Vagina (tissue), 2 donors: ENCODE measurements at places on chromosomes 12 and 14.

DNA sequence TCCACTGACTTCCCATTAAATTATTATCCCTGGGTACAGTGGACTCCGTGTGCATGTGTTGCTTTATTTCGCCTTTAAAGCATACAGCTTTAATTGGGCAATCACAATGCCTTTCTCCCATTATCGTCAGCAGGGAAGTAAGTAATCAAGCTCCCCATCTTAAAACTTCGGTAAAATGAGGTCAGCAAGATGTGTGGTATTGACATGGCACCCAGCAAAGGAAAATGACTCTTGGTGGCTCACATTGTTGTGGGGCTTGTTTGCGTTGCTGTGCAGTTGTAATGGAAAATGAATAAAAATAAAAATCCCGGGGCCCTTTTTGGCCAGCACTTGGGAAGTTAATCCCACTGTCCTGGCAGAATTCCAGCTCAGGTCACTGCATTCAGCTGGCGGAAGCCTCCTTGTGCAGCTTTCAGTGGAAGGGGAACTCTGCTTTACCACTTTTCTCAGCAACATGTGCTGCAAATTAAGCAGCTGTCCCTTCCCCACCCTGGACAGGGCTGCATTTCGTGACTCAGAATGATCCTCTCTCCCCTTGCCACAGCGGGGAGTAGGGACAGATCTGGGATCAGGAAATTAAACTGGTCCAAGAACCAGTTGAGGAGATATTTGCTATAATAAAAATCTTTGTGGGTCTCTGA, 13.9 kb upstream of the ATP2A2 start:
- no peak for DNase-seq

- no peak for DNase-seq
Observed at GRCh38 chr12:10511756-10512355, 6.2 kb downstream of the EIF2S3B start.

DNA sequence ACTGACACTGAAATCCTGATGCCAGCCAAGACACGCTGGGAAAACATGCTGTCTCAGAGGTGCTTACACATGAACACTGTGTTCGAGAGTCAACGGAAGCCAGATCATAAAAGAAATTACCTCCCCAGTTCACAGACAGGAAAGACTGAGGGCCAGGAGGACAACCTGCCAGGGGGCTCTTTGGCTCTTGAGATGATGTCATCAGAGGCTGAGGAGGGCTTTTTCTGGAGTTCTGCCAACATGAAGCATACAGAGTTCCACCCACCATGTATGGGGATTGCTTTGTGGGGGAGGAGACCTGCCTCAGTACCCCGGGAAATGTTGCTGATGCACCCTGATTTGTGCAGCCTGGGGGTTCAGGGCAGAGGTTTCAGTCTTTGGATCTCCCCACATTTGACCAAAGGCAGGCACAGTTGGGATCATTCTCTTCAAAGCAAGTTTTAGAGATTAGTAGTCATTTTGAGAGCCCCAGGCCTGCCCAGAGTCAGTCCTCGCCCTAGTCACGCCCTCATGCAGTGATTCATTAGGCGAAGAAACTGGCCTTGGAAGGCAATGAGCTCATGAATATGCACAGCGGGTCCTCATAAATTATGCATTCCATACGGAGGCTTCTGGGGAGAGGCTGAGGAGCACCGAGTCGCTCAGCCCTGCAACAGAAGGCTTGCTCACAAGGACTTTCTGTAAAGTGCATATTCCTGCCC, 34.9 kb upstream of the EML1 start:
- no peak for DNase-seq

- DNase-seq = no peak
Observed at GRCh38 chr14:52660325-52660724, 35.0 kb downstream of the ERO1A start.

DNA sequence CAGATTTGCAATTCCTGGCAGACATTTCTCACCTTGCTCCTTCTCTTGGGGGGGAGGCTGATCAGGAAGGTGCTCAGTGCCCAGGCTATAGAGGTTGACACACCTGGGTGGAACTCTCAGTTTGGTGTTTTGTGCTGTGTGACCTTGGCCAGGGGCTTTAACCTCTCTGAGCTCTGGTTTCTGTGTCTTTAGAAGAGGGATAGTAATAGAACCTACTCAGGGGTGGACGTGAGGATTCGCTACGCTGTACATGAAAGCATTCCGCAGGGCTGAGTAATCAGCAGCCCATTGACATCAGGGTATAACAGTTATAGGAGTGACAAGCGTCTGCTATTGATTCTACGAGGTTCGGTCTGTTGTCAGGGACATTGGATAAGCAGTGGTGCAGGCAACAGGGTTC, 98.1 kb downstream of the PHETA1 start:
- no peak for DNase-seq

GRCh38 chr14:22607291-22607690, 9.2 kb downstream of the ABHD4 start:
- DNase-seq = no peak

DNA sequence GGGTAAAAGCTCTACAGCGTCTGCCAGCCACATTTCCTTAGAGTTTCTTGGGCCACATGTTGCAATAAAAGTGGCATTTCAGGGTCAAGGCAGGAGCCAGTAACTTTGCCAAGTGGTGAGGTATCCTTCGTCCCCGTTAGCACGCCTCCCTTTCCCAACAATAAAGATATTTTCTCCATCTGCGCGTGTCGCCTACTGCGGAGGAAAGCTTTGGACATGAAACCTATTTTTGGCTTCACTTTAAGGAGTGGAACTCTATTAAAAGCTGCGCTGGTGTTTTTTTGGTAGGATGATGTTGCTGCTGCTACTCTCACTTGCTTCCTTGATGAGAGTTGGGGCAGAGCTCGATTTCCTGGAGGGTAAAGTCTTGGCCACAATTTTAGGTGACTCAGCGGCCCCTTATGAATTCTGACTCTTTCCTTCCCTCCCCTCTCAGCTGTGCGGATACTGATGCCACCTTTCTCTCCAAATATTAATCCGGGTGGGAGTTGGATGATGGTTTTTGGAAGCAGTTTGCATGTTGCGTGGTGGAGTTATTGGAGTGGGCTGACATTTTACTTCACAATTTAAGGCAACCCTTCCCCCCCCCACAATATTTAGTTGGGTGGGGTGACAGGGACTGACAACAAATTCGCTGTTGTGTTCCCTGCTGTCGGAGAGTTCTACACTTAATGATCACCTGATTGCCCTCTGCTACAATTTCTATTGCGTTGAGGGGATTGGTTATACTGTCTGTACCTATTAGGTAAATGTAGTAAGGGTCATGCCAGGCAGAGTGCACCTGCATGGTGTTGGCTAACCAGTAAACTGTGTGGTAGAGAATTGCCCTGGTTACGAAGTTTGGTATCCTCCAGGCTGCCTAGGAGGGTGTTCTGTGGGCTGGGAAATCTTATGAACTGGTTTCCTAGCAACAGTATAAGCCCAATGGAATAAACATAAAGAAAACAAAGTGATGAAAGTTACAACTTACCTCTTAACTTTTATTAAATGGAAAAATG, 1.1 kb downstream of the CCDC91 start:
- no peak for DNase-seq

DNA sequence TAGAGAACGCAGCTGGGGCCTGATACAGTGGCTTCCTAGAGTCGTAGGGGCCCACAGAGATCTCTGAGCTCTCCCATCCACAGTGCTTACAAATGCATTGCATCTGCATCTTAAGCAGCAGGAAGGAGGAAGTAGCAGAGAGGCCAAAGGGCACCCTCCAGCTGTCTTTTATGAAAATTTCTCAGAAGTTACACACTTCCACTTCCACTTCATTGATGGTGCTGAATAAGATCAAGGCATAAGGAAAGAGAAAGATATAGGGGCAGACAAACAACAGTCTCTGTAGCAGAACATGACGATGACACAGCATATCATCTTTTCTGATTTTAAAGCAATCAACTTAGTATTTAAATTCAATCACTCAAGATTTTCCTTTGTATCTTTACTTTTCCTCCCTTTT, 51.6 kb upstream of the ABCC9 start:
- DNase-seq = no peak

DNA sequence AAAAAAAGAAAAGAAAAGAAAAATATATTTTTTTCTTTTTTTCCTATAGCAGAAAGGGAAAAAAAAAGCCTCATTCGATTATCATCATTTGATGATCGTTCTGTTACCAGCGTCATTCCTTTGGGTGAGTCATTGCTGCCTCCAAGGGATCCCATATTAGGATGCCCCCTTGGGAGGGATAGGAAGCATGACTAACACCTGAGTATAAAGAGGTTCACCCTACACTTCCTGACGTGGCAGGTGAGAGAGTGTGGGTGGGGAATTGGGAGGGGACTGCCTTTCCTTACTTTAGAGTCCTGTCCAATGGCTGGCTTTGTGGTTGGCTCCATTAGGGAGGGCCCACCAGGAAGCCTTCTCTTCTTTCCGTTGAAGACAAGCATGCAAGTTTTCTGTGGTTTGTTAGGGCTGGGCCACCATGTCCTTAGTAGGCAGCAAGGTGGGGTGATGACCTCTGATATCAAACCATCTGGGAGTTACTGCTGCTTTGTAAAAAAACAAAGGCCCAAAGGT, 56.1 kb upstream of the FUT8 start:
- DNase-seq = no peak

DNA sequence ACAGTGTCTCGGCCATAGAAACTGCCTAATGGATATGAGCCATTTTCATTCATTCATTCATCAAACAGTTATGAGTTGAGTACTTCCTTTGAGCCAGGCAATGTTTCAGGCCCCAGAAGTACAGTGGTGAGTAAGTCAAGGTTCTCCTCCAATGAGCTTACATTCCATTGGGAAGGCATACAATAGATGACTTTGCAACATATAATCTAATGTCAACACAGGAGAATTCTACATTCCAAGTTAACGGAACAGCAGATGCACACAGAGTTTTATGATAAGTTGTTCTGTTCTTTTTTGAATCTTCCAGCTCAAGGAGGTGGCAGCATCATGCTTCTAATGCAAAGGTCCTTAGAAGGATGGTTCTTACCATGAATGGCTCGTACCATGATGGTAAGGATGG, 3.2 kb upstream of the RFC5 start:
- no peak for DNase-seq

GRCh38 chr12:7884689-7885088, 12.0 kb upstream of the SLC2A14 start:
- no peak for DNase-seq

- no peak for DNase-seq
Observed at GRCh38 chr14:37559386-37559785, 35.7 kb downstream of the FOXA1 start.

DNA sequence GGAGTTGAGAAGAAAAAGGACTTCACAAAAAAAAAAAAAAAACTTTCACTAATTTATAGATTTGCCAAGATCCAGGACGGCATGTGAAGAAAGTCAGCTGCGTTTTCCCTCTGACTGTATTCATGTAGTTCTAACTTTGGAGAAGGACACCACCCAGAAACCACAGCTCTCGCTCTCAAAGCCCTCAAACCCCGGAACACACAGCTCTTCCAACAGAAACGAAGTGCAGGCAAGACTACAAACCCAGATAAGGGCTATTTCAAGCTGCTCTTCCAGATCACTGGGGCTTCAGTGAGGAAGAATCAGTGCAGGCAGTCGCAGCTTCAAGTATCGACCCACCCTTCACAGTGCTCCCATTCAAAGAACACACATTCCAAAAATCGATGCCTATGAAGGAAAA, 13.2 kb downstream of the KCNH5 start:
- DNase-seq = no peak
